Left lung (tissue), 14 donors: ENCODE measurements at places on chromosomes 1 and 21. TPM values are rescaled to one million over a fixed set of nuclear protein-coding genes. Genes with fewer than 3 reads are reported as not detected.

ZNF695 gene
- 5.5 TPM for polyA plus RNA-seq

RBBP5 gene
- polyA plus RNA-seq: 21.0 TPM

KRTAP21-2 gene
- not detected for polyA plus RNA-seq

GPA33 gene
- polyA plus RNA-seq: not detected

SPTA1 gene
- 11.6 TPM for polyA plus RNA-seq

PMF1 gene
- 91.5 TPM for polyA plus RNA-seq

KCNQ4 gene
- 1.7 TPM for polyA plus RNA-seq

FAM72A gene
- polyA plus RNA-seq: 7.6 TPM

TRIM17 gene
- polyA plus RNA-seq: 2.9 TPM

- no peaks in the 10 kb centered on the region for H3K36me3 ChIP-seq
- H3K4me1 ChIP-seq: no peaks in the 10 kb centered on the region
- H3K27ac ChIP-seq: no peak overlapping the region
- H3K4me3 ChIP-seq: no peak overlapping the region
These were observed 66.9 kb upstream of the TINAGL1 start for GRCh38 chr1:31509124-31510072.

- DNase-seq: no peak
- H3K36me3 ChIP-seq: no peaks in the 10 kb centered on the region
- H3K4me1 ChIP-seq: no peaks in the 10 kb centered on the region
- no peak overlapping the region for H3K27ac ChIP-seq
- H3K27me3 ChIP-seq: no peaks in the 10 kb centered on the region
These were observed 324.3 kb downstream of the TGFB2 start for GRCh38 chr1:218669431-218669830.

DNA sequence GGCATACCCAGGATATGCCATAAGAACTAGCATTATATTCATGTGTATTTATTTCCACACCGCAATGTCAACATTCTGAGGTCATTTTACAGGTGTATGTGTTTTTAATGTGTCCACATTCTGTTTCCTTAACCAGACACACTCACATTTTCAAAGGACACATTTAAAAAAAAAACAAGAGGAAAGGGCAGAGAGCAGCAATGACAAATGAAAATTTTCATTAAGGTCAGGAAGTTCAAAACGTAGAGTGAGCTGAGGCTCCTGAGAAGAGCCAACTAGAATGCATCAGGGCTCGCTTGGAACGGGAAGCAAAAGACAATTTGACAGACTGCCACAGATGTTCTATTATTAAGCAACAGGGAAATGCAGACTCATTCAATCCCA lies 4.8 kb upstream of the GNPAT start:
- H3K4me1 ChIP-seq: peaks cover 24% of the 10 kb centered on the region
- H3K27ac ChIP-seq: no peak overlapping the region
- H3K4me3 ChIP-seq: no peak overlapping the region
- no peak for DNase-seq

GRCh38 chr21:45105906-45106485 lies 31.6 kb downstream of the ADARB1 start:
- no peaks in the 10 kb centered on the region for H3K27me3 ChIP-seq
- no peaks in the 10 kb centered on the region for H3K36me3 ChIP-seq
- H3K27ac ChIP-seq: no peak overlapping the region
- H3K4me1 ChIP-seq: peaks cover 7% of the 10 kb centered on the region
- no peak overlapping the region for H3K4me3 ChIP-seq

GRCh38 chr1:145955436-145955835 lies 2.4 kb downstream of the LIX1L start:
- peaks cover 60% of the 10 kb centered on the region for H3K4me1 ChIP-seq
- no peaks in the 10 kb centered on the region for H3K36me3 ChIP-seq
- H3K4me3 ChIP-seq: no peak overlapping the region
- no peak for DNase-seq

GRCh38 chr1:84025966-84026365 lies 27.0 kb upstream of the TTLL7 start:
- H3K4me3 ChIP-seq: no peak overlapping the region
- H3K27ac ChIP-seq: no peak overlapping the region
- DNase-seq: no peak
- no peaks in the 10 kb centered on the region for H3K4me1 ChIP-seq

- no peaks in the 10 kb centered on the region for H3K36me3 ChIP-seq
- H3K4me1 ChIP-seq: no peaks in the 10 kb centered on the region
- H3K27ac ChIP-seq: no peak overlapping the region
- no peak for DNase-seq
- H3K27me3 ChIP-seq: no peaks in the 10 kb centered on the region
These were observed 7.9 kb downstream of the FYB2 start for GRCh38 chr1:56811331-56811730.

DNA sequence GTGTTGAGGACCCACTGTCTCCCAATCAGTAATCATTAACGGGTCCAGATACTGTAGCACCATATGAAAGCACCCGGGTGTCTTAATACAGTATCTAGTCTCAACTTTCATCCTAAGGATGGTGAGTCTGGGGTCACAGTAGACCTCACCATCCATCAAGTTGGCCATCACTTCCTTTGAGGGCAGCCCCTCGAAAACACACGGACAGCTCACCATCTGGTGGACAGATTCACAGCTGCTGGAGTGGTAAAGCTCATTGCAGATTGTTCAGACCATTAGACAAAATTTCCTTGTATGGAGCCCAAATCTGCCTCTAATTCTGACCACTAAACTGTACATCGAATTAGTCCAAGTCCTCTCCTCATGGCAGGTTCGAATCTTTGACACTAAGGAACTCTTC lies 123.1 kb downstream of the PGBD5 start:
- no peaks in the 10 kb centered on the region for H3K4me1 ChIP-seq
- H3K27ac ChIP-seq: no peak overlapping the region
- H3K36me3 ChIP-seq: no peaks in the 10 kb centered on the region
- no peak for DNase-seq
- no peaks in the 10 kb centered on the region for H3K27me3 ChIP-seq
- no peak overlapping the region for H3K4me3 ChIP-seq

GRCh38 chr1:115186711-115187265 lies 97.5 kb upstream of the TSPAN2 start:
- H3K4me1 ChIP-seq: no peaks in the 10 kb centered on the region
- no peaks in the 10 kb centered on the region for H3K36me3 ChIP-seq
- no peak overlapping the region for H3K4me3 ChIP-seq
- DNase-seq: no peak

GRCh38 chr21:16473988-16474387 lies 744.2 kb downstream of the USP25 start:
- H3K27me3 ChIP-seq: no peaks in the 10 kb centered on the region
- H3K36me3 ChIP-seq: no peaks in the 10 kb centered on the region
- no peak overlapping the region for H3K4me3 ChIP-seq
- H3K27ac ChIP-seq: no peak overlapping the region
- DNase-seq: no peak

GRCh38 chr1:109201123-109201703 lies 12.5 kb upstream of the SARS1 start:
- H3K4me3 ChIP-seq: no peak overlapping the region
- peaks cover 10% of the 10 kb centered on the region for H3K4me1 ChIP-seq
- H3K36me3 ChIP-seq: no peaks in the 10 kb centered on the region

- no peak overlapping the region for H3K27ac ChIP-seq
- DNase-seq: no peak
- no peaks in the 10 kb centered on the region for H3K27me3 ChIP-seq
- no peaks in the 10 kb centered on the region for H3K36me3 ChIP-seq
- H3K4me1 ChIP-seq: no peaks in the 10 kb centered on the region
- H3K4me3 ChIP-seq: no peak overlapping the region
These were observed 382.5 kb downstream of the PLPP3 start for GRCh38 chr1:56196839-56197238.

DNA sequence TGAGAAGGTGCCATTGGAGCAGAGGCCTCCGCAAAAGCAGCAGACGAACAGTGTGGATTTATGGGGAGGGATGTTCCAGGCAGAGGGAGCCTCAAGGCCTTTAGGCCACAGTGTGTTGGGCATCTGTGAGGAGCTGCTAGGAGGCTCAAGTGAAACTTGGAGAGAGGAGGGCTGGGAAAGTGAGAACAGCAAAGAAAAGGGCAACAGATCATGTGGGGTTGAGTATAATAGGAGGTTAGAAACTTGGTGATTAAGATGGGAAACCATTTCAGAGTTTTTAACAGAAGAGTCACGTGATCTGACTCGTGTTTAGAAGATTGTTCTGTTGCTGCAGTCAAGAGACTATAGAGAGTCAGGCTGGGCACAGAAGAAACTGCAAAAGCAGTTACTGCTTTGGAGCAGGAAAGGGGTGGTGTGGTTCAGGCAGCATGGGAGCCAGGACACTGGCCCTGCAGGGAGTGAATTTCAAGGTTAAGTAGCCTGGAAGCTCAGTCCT lies 277.0 kb downstream of the DISC1 start:
- no peak for DNase-seq
- no peak overlapping the region for H3K27ac ChIP-seq
- no peaks in the 10 kb centered on the region for H3K4me1 ChIP-seq
- H3K27me3 ChIP-seq: no peaks in the 10 kb centered on the region

- no peak overlapping the region for H3K27ac ChIP-seq
- DNase-seq: no peak
These were observed 14.6 kb upstream of the RGS8 start for GRCh38 chr1:182698971-182699370.

- H3K27me3 ChIP-seq: peaks cover 38% of the 10 kb centered on the region
- peak; percentile 71 for DNase-seq
- peak overlapping the region; percentile 48 for H3K4me3 ChIP-seq
- H3K36me3 ChIP-seq: no peaks in the 10 kb centered on the region
These were observed 543 bp upstream of the KCNJ10 start for GRCh38 chr1:160070243-160071163.

- H3K4me3 ChIP-seq: no peak overlapping the region
- no peak for DNase-seq
- no peak overlapping the region for H3K27ac ChIP-seq
- H3K4me1 ChIP-seq: no peaks in the 10 kb centered on the region
These were observed 472.3 kb upstream of the BRINP3 start for GRCh38 chr1:190949939-190950338.

DNA sequence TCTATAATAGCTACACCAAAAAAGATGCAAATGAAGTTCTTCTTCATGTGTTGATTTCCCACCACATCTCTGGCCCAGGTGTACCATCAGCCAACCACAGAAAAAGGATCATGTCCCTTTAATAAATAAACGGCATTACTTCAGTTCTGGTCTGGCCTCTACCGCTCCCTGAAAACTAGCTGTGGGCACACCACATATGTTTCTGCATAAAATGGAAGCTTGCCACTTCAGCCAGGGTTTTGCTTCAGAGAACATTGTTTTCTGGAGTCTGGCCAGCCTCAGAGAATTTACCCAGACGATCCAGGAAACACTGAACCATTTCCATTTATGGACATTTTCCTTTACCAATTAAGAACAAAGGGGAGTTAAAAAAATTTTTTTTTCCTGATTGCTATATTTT lies 5.8 kb upstream of the LAMC2 start:
- DNase-seq: peak; percentile 88
- H3K27ac ChIP-seq: peak overlapping the region; percentile 50
- H3K4me3 ChIP-seq: no peak overlapping the region
- peaks cover 6% of the 10 kb centered on the region for H3K4me1 ChIP-seq
- no peaks in the 10 kb centered on the region for H3K36me3 ChIP-seq

DNA sequence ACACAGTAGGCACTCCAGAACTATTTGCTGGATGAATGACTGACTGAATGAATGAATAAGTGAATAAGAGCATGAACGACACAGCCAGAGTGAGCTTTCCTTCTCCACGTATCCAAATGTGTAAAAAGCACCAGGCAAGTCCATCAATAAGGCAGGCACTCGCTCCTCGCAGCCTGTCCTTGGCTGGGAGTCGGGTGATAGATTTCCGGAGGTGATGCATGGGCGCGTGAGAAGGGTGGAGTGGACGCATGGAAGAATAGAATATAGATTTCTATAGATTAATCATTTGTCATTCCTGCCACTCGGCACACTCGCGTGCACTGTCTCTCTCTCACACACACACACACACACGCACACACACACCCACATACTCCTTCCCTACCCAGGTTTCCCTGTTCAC lies 164.3 kb upstream of the ZC3H12A start:
- no peaks in the 10 kb centered on the region for H3K36me3 ChIP-seq
- H3K4me1 ChIP-seq: no peaks in the 10 kb centered on the region
- H3K27ac ChIP-seq: no peak overlapping the region
- no peaks in the 10 kb centered on the region for H3K27me3 ChIP-seq
